ENCODE measurements at places on chromosomes 2 and 18. TPM values are rescaled to one million over a fixed set of nuclear protein-coding genes. Genes with fewer than 3 reads are reported as not detected.

DNA sequence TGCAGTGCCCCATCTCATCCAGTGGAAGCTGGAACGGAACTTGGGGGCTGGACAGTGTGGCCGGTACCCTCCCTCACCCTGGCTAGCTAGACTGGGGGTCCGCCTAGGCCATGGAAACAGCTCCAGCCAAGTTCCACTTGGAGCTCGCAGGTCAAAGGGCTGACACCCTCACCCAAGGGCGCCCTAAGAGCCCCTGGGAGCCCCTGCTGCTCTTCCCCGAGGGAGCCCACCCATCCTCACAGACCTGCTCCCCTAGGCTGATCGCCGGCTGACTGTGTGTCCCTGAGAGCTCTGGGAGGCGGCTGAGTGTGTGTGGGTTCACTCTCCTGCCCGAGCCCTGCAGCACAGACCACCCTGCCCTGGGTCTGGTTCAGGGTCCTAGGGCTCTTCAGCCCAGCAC lies 118.2 kb upstream of the OTOS start:
- DNase-seq, result no peak

SP140 gene
- not detected for total RNA-seq

GRCh38 chr2:49719241-49719640 lies 564.9 kb upstream of the FSHR start:
- DNase-seq, result no peak

DNA sequence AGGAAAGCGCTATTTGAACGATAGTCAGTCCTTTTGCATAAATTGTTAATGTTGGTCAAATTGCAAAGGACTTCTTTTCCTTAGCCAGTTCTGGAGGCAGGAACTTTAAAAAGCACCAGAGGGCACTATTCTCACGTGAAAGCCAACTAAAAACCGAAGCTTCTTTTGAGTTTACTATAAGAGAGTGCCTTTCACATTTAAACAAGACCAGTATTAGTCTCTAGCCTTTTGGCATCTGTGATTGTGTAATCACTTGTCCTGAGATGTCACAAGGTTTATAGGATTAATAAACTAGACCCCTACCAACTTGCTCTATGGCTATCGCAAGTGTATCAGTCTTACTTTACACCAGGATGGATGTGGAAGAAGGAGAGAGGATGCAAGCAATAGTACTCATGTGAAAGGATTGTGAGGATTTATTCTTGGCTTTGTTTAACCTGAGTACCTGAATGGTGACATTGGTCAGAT lies 14.4 kb upstream of the STAT4 start:
- no peak for DNase-seq

ATG4B gene
- total RNA-seq, result 42.5 TPM
